ENCODE measurements at places on chromosomes 2 and 18.
A peak's percentile ranks its signal among the peaks of the same experiment; 100 is the strongest.

- no peak for DNase-seq
Measured at GRCh38 chr2:101121174-101121573, 30.0 kb downstream of the TBC1D8 start.

DNA sequence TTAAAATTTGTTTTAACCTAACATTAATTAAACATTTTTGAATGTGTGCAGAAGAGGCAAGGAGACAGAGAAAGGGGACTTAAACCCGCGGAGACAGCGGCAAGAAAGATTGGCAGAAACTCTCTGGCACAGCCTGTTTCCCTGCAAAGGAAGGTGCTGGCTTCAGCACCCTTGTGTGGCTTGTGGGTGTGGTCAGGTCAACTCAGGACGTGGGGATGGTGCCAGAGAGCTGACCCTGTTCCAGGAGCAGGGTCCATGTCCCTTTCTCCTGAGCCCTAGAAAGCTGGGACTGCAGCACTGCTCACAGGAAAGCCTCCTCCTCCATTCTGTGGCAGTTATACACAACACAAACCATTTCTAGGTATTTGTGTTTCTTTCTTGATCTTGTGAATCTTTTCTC lies 176.2 kb upstream of the ST6GAL2 start:
- DNase-seq: no peak

DNA sequence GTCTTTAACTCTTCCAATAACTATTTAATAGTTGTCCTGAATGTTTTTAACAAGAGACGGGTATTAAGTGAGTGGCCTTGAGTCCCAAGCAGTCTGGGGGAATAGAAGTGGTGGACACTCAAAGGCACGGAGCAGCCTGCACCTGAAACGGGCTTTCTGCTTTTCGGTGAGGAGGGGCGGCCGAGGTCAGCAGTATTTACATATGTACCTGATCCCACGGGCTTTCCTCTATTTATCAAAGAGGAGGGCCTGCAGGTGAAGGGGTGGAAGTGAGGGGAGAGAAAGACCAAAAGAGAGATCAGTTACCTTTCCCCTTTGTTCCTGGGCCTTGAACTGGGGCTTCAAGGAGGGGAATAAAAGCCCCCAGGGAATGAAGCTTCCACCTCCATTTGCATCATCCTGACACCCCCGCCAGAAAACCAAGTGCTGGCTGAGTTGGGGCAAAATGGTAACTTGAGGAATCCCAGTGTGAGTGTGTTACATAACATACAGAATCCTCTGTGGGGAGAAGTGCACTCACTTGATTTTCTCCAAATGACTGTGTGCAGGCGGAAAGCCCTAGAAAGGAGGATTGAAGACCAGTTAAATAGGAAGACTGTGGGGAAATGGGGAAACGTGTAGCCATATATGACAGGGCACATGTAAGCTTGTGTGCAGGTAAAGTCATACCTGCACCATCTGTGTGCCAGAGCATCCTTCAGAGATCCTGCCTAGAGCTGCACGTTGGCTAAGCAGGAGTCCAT lies 12.4 kb downstream of the POU3F3 start:
- no peak for DNase-seq

DNA sequence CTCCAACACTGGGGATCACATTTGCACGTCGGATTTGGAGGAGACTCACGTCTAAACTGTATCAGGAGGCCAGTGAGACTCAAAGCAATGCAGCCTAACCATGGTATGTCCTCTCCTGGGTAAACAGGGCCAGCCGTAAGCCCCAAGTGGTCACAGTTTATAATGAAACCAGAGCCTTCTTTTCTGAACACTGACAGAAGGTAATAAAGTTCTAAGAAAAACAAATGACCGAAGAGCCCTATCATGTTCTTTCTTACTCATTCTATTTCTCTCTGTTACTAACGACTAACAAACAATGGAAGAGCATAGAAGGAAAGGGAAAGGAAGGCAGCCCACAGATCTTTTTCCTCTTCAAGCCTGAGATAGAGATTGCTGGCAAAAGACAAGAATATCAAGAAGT lies 796.8 kb upstream of the SOX11 start:
- DNase-seq: no peak

- DNase-seq: no peak
Measured at GRCh38 chr2:124048102-124048501, 23.0 kb downstream of the CNTNAP5 start.

DNA sequence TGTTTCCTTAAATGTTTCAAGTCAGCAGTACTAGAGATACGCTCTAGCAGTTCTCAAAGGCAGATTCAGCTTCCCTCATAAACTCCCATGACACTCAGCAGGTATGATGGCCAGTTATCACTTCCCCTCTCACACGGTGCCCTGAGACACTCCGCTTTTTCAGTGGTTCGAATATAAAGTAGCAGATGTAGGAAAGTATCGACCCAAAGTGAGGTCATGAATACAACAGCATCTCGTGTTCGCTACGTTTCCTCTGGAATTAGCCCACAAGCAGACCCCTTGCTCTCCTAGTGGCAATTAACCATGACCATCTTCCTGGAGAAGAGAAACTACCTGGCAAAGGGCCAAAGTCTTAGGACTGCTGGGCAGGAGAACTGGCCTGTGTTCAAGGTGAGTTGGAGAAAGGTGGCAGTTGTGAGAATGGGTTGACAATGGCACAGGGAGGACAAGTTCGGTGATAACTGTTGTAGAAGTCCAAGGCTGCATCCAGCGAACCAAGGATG lies 9.3 kb upstream of the AGBL5 start:
- DNase-seq: peak; percentile 82

All from germinal center (tissue), 1 donor.